ENCODE measurements at places on chromosomes 1 and 21. TPM values are rescaled to one million over a fixed set of nuclear protein-coding genes. Genes with fewer than 3 reads are reported as not detected.

The ITLN1 gene
- polyA plus RNA-seq: 3.0 TPM

DNA sequence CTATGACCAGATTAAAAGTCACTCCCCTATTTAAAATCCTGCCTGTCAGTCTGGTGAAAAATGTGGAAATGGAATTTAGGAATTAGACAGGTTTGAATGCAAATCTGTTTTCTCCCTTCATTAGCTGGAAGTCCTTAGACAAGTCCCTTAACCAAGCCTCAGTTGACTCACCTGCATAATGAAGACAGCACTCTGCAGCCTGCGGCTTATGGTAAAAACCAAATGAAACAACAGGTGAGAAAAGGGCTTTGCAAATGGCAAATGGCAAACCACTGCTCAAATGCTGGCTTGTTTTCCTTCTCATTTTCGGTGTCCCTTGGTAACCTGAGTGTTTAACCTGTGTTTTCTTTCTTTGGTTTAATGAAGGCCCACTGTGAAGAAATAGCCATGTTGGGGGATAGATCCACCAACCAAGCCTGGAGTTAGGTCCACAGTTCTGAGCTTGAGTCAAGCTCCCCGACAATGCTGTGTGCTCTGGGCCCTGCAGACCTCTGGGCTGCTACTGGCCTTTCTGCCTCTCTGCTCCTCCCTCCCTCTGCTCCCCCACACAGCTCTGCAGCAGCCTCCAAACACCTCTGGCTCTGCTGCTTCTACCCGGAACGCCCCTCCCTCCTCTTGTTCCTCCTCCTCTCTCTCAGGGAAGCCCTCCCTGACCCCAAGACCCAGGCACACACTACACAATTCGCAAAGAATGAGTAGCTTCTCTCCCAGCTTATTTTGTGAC is 641.8 kb downstream of the MATN1 start:
- no peak for DNase-seq

DNA sequence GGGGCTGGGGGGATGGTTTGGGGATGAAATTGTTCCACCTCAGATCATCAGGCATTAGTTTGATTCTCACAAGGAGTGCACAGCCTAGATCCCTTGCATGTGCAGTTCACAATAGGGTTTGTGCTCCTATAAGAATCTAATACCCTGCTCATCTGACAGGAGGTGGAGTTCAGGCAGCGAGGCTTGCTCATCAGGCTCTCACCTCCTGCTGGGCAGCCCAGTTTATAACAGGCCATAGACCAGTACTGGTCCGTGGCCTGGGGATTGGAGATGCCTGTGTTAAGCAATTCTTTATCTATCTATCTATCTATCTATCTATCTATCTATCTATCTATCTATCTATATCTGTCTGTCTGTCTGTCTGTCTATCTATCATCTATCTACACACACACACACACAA is 525.3 kb upstream of the DAB1 start:
- DNase-seq: no peak

DNA sequence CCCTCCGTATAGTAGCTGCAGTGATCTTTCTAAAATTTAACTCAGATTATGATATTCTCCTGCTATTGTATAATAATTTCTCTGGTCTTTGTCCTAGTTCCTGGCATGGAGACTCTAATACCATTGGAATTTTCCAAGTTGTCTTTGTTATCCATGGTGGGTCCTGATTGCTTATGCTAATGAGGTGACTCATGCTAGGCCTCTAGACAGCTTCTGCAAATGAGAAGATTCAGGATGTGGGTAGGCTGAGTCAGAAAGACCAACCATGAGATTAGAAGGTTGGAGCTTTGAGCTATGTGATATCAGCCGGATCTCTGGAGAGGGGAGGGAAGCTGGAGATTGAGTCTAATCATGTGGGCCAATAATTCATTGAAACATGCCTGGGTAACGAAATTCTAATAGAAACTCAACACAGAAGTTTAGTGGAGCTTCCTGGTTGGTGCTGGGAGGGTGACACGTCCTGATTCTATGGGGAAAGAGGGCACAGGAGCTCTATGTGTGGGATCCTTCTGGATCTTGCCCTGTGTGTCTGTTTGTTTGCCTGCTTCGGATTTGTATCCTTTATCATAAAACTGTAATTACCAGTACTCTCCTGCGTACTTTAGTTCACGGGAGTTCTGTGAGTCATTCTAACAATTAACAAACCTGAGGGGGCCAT is 73.2 kb upstream of the CNIH3 start:
- no peak for DNase-seq

The ANGPTL7 gene
- polyA plus RNA-seq: 3.7 TPM

GRCh38 chr1:39872698-39873097 is 10.6 kb downstream of the TRIT1 start:
- DNase-seq: no peak

DNA sequence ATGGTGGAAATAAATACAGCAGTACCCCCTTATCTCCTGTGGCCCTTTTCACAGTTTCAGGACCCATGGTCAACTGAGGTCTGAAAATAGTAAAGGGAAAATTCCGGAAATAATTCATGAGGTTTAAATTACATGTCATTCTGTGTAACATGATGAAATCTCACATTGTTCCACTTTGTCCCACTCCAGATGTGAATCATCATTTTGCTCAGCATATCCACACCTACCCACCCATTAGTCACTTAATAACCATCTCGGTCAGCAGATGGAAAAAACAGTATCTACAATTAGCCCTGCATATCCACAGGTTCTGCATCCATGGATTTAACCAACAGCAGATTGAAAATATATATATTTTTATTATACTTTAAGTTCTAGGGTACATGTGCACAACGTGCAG is 86.9 kb upstream of the GORAB start:
- no peak for DNase-seq

The C4BPA gene
- not detected for polyA plus RNA-seq

DNA sequence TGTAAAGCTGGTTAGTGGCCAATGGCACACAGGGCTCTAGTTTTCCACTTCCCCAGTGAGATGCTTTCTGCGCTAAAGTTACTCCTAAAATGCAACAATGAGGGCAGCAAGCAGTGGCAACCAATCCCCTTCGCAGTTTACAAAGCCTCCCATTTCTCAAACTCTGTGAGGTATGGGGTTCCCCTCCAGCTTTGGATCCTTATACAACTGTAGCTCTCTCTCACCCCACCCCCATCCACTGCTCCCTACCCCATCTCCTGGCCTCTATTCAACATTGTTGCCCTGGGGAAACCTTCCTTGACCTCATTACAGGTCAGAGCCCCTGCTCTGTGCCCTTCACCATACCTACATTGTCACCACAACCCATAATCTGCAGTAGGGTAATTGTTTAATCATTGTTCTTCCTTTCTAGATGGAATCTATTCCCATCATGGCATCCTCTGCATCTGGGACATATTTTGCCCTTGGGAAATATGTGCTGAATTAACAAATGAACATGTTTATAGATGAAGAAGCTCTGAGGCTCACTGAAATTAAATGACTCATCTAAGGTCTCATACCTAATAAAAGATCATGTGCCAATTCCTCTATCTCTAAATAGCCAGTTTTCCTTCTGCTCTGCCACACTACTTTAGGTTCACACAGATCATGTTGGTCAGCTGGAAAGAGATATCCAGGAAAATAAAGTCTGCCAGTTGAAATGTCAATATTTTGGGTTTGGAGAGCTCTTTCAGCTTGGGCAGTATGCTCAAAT is 12.6 kb downstream of the KIAA0040 start:
- no peak for DNase-seq

DNA sequence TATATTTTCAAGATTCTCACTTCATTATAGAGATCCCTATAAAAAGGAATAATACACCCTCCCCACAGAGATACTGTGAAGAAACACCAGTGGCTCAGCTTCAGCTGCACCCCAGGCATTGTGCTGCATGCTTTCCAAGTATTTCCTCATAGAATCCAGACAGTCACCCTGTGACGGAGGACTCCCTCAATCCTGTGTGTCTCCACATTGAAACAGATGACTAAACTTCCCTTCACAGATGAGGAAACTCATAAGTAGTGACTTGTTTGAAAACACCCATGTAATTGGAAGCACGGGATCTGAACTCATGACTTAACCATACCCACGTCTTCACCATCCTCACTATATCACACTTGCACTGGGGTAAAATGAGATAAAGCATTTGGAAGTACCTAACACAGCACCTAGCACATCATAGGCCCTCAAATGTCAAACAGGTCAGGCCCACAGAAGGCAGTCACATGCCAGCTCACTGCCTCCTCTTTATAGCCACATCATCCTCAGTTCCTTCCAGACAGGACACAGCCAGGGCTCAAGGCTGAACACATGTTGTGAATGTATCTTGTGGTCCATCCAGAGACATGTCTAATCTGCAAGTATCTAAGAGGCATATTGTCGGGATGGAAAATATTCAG is 55.2 kb downstream of the GPR161 start:
- no peak for DNase-seq

DNA sequence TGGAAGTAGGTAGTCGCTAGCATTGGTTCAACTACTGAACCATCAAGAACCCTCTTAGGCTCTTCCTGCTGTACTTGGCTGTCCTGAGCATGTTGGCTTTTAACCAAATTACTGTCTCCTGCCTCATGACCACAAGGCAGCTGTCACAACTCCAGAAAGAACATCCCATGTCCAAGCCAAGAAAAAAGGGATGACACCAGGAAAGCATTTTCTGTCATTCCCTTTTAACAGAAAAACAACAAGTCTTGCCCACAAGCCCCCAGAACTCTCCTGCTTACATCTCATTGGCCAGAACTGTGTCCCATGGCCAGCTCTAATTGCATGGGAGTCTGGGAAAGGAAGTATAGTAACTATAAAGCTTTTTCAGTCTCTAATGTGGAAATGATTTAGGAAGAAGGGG is 2.4 kb upstream of the RNU5D-1 start:
- DNase-seq: no peak
